ENCODE measurements at places on chromosomes 12 and 14.

DNA sequence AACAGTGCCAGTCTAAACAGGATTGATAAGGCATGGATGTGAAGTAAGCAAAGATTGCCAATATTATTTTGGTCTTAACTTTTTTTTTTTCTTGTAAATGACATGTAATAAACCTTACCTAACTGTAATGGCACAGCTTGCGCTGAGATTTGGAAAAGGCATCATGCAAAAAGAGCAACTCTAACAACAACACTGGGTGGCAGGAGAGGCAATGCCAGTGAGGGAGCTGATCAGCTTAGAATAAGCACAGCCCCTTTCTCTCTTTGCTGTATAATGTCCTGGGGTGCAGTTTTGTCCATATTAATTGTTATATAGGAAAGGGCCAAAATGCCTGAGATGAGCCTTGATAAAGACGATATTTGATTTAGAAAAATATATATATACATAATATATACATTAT lies 1589.7 kb upstream of the FLRT2 start:
- no peak for DNase-seq

GRCh38 chr14:103846543-103847450 lies 578 bp downstream of the PPP1R13B start:
- DNase-seq, result no peak

DNA sequence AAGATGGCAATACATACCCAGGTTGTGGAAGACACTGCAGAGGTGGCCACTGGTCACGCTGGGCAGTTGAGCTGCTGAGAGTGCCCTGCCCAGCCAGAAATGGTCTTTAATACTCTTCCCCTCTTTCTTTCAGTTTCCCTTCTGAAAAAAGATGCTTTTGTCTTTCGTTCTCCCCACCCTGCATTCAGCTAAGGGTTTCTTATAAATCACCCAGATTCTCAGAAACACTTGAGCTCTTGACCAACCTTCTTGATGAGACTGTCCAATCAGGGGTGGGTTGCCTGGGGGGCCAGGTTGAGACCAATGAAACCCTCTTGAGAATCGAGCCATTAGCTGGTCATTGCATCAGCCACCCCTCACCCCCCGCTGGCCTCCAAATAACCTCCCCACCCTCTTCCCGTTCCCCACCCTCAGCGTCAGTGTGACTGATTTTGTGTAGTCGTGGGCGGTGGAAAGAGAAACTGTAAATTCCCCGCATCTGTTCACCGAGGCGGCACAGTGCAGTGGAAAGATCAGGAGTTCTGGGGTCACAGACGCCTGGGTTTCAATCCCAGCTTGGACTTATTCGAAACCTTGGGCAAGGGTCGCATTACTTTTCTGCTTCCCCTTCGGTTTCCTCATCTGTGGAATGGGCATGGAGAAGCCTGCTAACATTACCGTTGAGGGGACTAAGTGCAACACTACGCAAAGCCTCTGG lies 52.3 kb downstream of the SLC25A47 start:
- DNase-seq, result peak; percentile 78

DNA sequence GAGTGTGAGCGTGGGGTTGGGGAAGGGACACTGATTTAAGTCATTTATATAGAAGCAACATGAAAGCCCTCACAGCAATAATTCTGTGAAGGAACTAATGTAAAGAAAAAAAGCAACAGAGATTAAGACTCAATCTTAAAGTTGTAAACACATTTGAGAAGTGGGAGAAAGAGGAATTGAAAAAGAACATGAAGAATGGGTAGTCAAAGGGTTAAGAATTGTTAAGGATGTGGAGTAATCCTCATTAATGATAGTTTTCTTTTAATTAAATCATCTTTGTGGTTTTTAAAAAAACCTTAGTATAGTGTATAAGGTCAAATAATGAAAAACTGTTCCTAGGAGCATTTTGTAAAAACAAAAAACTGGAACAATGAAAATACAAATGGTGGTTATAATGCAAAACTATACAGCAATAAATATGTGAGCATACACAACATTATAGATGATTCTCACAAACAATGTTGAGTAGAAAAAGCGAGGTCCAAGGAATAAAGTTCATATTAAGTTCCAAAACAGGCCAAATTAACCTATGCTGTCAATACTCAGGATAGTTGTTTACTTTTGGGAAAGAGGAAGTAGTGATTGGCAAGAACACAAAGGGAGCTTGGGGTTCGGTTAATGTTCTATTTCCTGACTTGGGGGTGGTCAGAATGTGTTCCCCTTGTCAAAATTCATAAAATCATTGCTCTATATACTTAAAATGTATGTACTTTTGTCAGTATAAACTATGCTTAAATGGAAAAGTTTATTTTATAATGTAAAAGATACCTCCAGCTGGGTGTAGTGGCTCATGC lies 120.4 kb upstream of the ATF7IP start:
- no peak for DNase-seq

- no peak for DNase-seq
These were observed 19.2 kb downstream of the EPS8 start for GRCh38 chr12:15770021-15770420.

DNA sequence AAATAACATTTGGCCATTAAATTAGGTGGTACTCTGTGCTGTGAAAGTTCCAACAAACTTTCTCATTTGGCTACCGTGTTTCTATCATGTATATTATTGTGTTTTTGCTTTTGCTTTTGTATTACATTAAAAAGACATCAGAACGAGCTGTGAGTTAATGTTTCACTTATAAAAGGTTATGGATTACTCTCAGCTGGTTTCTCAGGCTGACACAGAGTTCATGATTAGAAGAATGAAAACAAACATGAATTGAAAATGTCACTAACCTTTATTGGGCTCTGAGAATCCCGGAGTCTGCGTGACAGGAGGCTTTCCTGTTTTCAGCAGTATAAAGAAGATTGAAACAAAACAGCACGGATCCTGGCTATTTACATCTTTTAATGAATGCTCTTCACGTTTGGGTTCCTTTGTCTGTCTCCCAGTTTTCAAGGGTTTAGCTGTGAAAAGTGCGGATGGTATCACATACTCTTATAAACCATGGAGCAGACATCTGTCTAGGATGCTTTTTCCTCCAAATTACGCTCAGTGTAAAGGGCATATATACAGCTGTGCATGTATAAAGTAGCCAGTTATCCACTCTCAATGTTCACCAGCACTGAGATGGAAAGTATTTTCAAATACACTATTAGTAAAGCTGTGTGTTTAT lies 153.6 kb downstream of the PTCSC3 start:
- DNase-seq, result no peak

GRCh38 chr12:94322346-94322745 lies 137.3 kb downstream of the CEP83 start:
- DNase-seq, result no peak

- peak; percentile 37 for DNase-seq
These were observed 15.2 kb downstream of the FGFR1OP2 start for GRCh38 chr12:26953447-26953846.

GRCh38 chr12:27193106-27193505 lies 51.0 kb upstream of the STK38L start:
- DNase-seq, result peak; percentile 85

DNA sequence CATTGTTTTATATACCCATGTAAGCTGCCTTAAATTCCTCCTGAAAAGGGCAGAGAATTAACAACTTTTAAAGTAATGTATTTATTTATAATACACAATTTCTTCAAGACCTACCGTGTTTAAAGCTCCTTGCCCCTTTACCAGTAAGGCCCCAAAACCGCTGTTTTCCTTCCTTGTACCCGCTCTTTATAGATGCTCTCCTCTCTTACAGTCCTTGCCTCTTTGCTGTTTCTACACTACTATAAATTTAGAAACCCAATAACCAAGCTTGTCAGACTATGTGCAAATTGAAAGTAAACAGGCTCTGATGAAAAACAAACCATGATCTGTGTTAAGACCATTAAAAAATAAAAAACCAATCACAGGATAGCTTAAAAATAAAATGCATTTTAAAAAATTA lies 3.9 kb downstream of the MPHOSPH9 start:
- no peak for DNase-seq

DNA sequence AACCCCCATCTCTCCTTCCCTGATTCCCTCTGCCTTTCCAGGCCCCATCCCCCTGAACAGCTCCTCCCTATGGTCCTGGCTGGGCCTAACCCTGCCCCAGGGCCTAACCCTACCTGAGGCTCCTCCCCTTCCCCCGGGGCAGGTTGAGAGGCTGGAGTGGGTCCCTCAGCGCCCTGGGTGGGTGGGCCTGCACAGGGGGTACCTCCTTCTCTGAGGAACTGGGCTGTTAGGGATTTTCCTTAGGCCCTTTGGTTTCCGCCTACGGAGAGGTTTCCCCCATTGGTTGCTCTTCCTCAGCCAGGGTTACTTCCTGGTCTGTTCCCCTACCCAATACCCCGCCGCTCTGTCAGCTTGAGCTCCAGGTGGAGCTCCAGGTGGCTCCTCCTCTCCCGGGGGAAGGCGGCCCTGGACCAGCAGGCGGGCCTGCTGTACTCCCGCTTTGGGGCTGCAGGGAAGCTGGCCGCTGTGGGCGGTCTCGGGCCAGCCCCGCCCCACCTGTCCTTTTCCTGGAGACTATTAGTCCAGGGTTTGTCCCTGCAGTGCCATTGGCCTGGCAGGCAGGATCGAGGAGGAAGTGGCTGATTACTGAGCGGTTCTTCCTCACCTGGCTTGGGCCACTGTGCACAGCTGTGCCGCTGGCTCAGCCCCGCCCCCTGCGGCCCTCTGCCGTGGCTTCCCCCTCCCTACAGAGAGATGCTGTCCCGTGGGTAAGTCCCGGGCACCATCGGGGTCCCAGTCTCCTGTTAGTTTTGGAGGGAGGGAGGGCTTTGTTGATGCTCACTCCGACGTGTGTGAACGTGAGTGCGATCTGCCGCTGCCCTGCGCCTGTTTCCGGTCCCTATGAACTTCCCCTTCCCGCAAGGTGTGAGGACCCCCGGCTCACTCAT lies 2.5 kb downstream of the C12orf57 start:
- DNase-seq, result peak; percentile 41

GRCh38 chr14:91714805-91715204 lies 17.1 kb downstream of the CATSPERB start:
- no peak for DNase-seq

DNA sequence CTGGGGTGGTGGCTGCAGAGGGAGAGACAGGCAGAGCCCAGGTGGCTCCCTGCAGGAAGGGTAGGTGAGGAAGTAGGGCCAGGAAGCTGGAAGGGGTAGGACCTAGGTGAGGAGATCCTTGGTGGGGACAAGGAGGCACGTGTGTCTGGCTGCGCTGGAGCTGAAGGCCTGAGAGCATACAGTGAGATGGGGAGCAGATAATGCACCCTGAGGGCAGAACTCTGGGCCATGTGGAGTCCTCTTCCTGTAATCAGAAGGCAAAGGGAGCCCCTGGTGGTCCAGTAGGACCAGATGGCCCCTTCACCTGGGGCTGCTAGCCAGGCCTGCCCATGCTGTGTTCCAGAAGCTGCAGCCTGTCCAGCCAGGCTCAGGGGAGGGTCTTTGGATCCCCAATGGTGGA lies 15.3 kb upstream of the KRT80 start:
- DNase-seq, result no peak

DNA sequence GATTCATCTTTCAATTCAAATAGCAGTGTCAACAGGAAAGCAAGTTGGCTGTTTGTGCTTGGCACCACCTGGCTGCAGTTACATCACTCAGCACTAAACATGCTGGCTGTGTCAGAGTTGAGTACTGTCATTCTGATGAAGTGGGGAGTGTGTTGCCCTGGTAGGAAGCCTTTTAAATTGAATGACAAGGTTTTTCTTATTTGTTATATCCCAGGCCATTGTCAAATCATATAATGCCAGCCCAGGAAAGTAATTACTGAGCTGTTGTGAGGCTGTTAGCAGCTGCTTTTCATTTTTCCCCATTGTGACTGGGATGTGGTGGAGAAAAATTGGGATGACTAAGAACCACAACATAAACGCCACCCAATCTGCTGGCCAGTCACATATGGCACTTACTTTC lies 106.5 kb upstream of the PRKD1 start:
- DNase-seq, result peak; percentile 37

DNA sequence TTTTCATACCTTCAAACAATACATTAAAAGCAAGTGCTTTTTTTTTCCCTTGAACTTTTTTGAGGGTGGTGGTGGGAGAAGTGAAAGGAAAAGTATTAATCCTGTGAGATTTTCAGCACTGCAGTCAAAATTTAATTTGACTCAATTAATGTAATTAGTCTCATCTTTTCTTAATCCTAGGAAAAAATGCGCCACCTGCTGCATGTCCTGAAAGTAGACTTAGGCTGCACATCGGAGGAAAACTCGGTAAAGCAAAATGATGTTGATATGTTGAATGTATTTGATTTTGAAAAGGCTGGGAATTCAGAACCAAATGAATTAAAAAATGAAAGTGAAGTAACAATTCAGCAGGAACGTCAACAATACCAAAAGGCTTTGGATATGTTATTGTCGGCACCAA lies 52.2 kb downstream of the SPATA7 start:
- DNase-seq, result no peak

DNA sequence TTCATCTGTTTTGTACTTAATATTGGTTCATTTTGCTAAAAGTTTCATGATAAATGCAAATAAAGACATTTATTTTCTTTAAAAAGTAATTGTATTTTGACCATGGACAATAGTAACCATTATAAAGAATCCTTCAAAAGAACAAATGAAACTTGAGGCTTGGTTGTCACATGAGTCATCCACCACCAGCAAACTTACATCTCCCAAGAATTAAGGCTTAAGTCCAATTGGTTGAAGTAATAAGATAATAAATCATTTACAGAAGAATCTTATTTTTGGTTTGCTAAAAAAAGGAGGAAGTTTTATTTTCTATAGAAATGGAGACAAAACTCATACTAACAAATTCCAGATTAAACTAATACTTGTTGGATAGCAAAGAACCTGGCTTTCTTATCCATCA lies 84.8 kb upstream of the KITLG start:
- peak; percentile 49 for DNase-seq

GRCh38 chr12:117521346-117521745 lies 159.9 kb upstream of the NOS1 start:
- no peak for DNase-seq

DNA sequence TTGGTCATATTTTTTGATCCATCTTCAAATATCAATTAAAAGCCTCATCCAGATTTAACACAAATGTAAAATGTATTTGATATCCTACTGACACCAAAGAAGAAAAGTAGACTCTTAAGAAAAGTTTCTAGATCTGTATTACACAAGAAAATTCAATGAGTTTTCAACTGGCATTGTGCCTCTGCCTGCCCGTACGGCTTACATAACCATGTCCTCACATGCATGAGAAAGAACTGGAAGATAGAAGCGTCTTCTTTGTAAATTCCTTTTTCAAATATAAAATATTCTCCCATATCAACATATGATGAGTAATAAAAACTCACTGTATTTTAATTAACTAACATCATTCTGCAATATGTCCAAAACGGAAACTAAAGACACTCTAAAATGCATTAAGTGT lies 7.2 kb downstream of the ANKS1B start:
- no peak for DNase-seq

Measured in amniotic epithelial cell (primary cell).